ENCODE measurements at places on chromosomes 1 and 21.
A peak's percentile ranks its signal among the peaks of the same experiment; 100 is the strongest.

DNA sequence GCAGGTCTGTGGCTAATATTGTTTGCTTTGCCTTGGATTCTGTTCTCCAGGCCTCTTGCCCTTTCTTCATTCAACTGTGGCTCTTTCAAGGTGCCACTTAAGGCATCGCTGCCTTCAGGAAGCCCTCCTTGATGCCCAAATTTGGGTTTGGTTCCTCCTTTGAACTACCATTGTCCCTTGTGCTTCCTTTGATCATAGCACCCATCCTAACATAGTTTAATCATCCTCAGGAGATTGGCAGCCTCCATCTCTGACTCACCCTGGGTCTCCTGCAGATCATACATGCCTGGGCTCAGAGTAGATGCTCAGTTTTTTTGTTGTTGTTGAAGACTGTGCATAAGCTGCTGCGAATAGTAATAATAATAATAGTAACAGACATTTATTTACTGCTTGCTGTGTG lies 54.4 kb upstream of the ACOT11 start:
- no peak for DNase-seq

- DNase-seq, result peak; percentile 60
Measured at GRCh38 chr1:174217787-174218574, 58.7 kb downstream of the RABGAP1L start.

DNA sequence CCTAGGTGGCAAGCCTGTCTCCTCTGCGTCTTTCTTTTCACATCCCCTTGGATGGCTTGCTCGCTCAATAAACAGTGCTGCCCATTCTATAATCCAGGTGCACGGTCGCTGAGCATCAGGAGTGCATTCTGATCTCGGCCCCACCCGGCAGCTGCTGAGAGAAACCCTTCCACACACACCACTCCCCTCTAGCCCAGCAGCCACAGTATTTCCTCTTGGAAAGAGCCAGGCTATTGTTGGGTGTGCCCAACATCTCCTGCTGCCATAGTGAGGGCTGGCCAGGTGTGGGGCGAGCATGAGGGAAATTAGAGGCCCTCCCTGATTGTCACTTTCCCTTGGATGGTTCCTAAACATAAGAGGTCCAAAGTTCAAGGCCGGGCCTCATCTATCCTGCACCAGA lies 24.7 kb downstream of the GPA33 start:
- no peak for DNase-seq

GRCh38 chr1:216224233-216224632 lies 199.0 kb downstream of the USH2A start:
- DNase-seq, result no peak

- DNase-seq, result no peak
Measured at GRCh38 chr1:78079580-78079979, 33.8 kb downstream of the GIPC2 start.

- DNase-seq, result no peak
Measured at GRCh38 chr1:44662683-44663030, 11.6 kb downstream of the TMEM53 start.

- peak; percentile 27 for DNase-seq
Measured at GRCh38 chr1:33099290-33100118, 18.6 kb downstream of the AZIN2 start.

DNA sequence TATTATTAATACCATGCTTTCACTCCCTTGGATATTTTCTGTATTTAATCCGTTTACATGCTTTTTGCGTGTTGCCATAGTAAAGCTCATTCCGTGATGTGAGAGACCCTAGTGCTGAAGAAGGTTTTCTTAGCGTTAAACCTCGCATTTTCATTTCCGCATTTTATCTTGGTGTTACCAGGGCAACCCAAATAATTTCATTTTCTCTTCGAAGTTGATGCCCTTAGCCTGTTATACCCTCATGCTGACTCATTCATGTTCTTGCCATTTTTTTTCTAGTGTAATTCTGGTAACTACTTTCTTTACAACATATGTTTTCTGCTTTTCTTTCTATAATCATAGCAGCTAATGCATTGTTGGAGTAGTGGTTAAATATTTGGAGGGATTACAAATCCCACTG lies 37.2 kb downstream of the LRRC8C start:
- peak; percentile 26 for DNase-seq

- peak; percentile 57 for DNase-seq
Measured at GRCh38 chr1:40450495-40451237, 390 bp downstream of the ZFP69B start.

Data from erythroblast (primary cell).